ENCODE measurements at places on chromosomes 6 and 20. TPM values are rescaled to one million over a fixed set of nuclear protein-coding genes. Genes with fewer than 3 reads are reported as not detected.

The RHAG gene
- total RNA-seq: not detected

The SLPI gene
- total RNA-seq: 9.1 TPM

The HSF2 gene
- 7.5 TPM for total RNA-seq

The BANF2 gene
- total RNA-seq: not detected

The SYCP2 gene
- 0.69 TPM for total RNA-seq

The TGM3 gene
- not detected for total RNA-seq

The WFDC10B gene
- not detected for total RNA-seq

The CPNE5 gene
- not detected for total RNA-seq

The MICA gene
- total RNA-seq: 39.2 TPM

The ADGRF1 gene
- total RNA-seq: 9.1 TPM

The EZR gene
- 277 TPM for total RNA-seq

The CTNNBL1 gene
- 29.8 TPM for total RNA-seq

The FKBP5 gene
- total RNA-seq: 7.7 TPM

The TRDN gene
- not detected for total RNA-seq

The CCM2L gene
- total RNA-seq: not detected

The GJA10 gene
- total RNA-seq: not detected

The PHACTR3 gene
- 0.26 TPM for total RNA-seq

The IL20RA gene
- total RNA-seq: 16.7 TPM

The SLC35F1 gene
- not detected for total RNA-seq

The TMEM217 gene
- 1.4 TPM for total RNA-seq

The PTGIS gene
- not detected for total RNA-seq

- peak; percentile 16 for DNase-seq
Observed at GRCh38 chr6:87483929-87484328, 11.2 kb downstream of the SLC35A1 start.

DNA sequence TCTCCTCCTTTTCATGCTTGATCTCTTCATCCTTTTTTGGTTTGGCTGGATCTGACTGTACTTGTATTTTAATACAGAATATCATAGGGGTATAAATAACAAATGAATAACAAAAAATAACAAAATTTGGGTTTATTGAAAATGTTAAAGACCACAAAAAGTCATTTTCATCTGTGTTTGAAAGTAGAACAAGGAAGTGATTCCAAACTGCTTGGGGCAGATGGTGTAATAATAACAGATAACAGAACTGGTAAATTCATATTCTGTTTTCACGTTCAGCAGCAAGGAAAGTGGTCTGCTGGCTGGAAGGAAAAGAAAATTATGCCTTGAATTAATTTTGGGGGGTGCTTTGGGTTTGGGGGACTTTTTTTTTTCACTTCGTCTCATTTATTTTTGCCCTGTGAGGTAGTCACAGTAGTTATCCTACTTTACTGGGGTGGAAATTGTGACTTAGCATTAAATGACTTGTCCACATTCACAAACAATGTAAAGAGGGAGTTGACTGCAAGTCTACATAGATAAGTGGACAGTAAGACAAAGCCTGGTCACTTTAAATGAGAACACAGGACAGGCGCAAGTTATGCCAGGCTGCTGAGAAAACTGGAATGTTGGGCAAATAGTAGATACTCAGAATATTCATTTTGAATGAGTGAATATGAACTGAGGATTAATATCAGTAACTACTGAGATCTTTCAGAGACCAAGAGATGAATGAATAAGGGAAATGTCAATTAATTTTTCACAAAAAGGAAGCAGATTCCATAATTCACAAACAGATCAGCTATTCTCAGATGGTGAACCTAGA is 193.9 kb upstream of the CITED2 start:
- DNase-seq: no peak

- no peak for DNase-seq
Observed at GRCh38 chr6:132235596-132236280, 165.5 kb downstream of the MOXD1 start.

GRCh38 chr6:31083742-31084354 is 28.5 kb downstream of the C6orf15 start:
- no peak for DNase-seq

- DNase-seq: no peak
Observed at GRCh38 chr6:100695445-100695844, 185.7 kb downstream of the ASCC3 start.

DNA sequence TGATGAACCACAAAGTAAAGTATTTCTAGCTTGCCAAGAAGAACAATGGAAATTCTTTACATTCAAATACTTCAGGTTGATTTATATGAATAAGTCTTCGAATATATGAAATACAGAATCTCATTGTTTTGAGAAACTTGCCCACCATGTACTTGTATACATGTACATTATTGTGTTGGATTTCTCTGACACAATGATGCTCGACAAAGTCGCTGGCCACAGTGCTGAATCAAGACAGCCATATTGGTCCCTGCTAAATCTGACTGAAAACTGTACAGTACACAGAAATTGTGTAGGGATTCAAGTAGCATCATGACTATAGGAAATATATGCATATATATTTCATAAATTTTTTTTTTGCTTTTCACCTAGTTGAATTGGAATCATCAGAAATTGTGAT is 13.1 kb upstream of the LIN28B start:
- no peak for DNase-seq

- no peak for DNase-seq
Observed at GRCh38 chr6:139198529-139199288, 63.8 kb downstream of the HECA start.

GRCh38 chr6:72940265-72940664 is 285.0 kb downstream of the KHDC1L start:
- DNase-seq: no peak

- peak; percentile 57 for DNase-seq
Observed at GRCh38 chr6:131182991-131183425, 47.7 kb downstream of the AKAP7 start.

- DNase-seq: no peak
Observed at GRCh38 chr6:26304213-26304796, 60.7 kb upstream of the BTN3A2 start.

DNA sequence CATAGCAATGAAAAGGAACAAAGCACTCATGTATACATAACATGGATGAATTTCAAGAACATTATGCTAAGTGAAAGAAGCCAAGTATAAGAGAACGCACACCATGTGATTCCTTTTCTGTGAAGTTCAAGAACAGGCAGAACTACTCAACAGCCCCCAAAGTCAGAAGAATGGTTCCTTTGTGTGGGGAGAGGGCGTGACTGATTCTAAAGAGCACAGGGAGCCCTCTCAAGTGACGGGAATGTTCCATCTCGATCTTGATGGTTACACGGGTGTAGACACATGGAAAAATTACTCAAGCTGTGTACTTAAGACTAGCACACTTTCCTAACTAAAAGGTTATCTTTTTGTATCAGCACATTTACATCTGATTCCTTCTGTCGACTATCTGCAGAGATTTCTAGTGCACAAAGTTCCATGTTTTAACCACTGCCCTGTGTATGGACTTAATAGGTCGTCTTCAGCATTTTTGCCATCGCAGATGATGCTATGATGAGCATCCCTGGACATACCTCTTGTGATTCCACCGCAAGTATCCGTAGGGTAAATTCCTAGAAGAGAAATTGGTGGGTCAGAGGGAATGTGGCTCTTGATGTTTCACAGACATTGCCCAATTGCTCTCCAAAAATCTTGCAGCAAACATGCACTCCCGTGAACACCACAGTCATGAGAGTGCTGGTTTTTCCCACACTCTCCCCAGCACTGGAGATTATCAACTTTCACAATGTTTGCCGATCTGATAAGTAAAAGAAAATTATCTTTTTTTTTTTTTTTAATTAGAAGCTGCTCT is 279.3 kb downstream of the BMP7 start:
- DNase-seq: no peak

DNA sequence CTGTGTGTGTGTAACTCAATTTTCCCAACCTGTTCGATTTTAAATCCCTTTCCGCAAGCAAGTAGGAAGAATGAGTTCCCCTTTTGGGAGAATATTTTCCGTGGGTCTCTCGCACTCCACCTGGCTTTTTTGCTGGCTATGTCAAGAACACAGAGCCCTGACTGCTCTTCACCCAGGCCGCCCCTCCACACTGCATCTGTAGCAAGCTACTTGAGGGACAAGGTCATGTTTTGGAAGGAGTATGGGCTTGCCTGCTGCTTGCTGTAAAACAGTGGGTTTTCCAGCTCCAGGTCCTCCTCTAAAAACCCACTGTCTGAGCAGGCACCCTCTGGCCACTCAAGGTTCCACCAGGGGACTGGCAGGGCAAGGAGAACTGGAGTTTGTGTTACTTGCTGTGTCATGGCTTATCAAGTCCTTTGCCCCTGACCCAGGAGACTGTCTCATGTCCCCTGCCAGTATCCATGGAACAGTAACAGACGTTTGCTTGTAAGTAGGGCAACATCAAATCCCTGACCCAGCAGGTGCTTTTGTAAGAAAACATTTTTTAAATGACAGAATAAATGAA is 35.5 kb upstream of the SYNJ2 start:
- no peak for DNase-seq

DNA sequence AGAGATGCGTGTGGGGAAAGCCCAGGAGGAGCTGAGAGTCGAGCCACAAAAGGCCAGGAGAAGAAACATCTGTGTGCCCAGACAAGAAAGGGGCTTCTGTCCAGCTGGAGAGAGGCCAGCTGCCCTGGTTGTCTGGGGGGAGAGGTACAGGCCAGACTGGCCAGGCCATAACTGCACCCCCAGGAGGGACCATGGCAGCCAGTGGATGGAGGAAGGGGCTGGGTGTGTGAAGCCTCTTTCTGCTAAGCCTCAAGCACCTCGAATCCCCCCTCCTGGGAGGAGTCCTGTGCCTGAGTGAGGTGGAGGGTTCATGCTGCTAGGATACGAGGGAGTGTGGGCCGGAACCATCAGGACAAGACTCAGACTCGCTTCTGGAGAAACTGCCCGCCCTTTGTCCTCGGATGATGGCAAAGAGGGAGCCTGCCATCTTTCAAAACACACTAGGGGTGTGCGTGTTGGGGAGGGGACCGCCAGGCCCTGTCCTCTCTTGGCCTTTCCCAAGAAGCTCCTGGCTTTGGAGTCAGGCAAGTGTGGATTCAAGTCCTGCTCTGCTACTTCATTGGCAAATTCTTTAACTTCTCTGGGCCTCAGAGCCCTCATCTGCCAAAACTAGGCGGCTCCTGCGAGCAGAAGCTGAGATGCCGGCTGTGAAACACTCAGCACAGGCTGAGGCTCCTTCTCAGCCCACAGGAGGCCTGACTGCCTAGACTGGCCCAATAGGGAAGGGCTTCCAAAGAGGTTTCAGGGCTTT is 90.3 kb downstream of the ASXL1 start:
- no peak for DNase-seq

- no peak for DNase-seq
Observed at GRCh38 chr6:155439376-155439775, 16.3 kb downstream of the NOX3 start.

DNA sequence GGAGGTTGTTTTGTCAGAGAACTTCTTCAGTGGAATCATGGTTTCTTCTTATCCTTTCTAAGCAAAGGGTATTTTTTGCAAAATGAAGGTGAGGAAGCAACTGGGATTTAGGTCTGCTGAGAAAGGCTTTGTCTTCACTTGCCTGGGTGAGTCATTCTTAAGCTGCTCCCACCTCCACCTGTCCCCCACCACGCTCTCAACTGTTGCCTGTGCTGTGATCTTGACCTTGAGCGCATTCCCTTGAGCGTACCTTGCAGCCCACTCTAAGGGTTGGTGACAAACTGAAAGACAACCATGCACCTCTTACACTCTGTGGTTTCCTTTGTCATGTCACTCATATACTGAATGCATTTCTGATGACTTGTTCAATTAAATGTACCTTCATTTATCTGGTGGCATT is 641.1 kb downstream of the RNF144B start:
- DNase-seq: no peak

GRCh38 chr6:104459543-104459942 is 400.2 kb downstream of the HACE1 start:
- no peak for DNase-seq

GRCh38 chr6:148770408-148771211 is 23.8 kb downstream of the UST start:
- DNase-seq: no peak

GRCh38 chr20:60512443-60512842 is 554.2 kb downstream of the CDH26 start:
- DNase-seq: no peak

DNA sequence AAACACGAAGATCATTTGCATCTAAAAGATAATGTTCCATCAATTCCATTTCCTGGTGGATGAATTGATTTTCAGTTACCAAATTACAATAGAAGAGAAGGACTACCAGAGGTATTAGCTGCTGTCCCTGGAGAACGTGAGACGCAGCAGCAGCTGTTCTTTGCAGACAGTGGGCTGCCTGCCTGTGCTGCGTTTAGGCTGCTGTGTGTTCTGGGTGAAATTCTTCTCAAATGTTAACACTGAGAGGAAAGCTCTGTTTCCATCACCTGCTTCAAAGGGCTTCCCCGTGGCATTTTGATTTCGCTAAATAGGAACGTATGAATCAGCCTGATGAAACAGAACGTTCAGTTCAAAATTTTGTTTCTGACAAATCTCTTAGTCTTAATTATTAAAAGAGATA is 362.2 kb downstream of the C6orf118 start:
- DNase-seq: no peak

DNA sequence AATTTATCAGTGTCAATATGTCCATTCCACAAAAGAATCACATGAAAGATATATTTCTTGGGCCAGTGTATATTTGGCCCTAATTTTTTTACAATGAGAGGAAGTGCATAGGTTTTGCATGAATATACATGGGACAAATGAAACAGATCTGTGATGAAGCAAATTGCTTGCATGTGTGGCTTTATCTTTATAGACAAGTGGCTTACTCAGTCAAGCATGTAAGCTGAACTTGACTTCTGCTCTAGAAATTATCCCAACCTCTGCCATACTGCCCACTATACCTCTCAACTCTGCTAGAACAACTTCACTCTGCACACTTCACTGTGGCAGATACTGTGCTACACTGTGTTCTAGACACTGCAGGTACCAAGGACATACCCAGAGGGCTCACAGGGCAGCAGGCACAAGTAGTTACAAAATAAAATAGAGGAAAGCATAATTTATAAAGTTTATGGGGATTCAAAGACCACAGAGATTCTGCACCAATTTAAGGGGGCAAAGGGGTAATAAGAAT is 349.2 kb upstream of the HSF2 start:
- DNase-seq: no peak

DNA sequence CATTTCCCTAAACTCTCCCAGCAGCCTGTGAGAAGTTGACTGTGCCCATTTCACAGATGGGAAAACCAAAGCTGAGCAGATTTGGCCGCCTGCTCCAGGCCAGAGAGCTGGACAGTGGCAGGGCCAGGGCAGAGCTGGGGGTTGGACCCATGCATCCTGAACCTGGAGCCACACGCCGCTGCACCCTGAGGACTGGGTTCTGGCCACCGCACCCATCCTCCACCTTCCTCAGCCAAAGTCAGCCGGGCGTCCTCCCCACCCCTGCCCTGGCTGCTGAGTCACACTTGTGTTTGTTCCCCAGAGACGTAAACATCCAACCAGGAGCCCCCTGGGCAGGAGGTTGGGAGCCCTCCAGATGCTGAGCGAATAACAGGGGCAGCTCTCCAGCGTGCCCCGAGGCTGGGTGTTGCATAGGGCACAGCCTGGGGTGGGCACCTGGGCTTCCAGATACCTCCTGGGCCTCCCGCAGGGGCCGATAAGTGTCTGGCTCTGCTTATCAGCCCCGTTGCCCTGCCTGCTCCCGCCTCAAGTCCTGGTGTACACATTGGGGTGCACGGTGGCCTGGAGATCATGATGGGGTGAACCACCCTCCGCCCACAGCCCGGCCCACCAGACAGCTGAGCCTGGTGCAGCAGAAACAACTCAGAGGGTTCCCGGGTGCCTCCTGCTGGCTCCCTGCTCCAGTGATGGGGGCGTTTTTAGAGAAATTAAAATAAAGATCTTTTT is 23.8 kb downstream of the RBM38 start:
- no peak for DNase-seq

- DNase-seq: no peak
Observed at GRCh38 chr6:110491644-110492317, 15.4 kb upstream of the SLC22A16 start.

- DNase-seq: peak; percentile 2
Observed at GRCh38 chr6:19613678-19614077, 223.5 kb upstream of the ID4 start.

All from HT-29 (cell line).